ENCODE measurements at places on chromosomes 2 and 18.

DNA sequence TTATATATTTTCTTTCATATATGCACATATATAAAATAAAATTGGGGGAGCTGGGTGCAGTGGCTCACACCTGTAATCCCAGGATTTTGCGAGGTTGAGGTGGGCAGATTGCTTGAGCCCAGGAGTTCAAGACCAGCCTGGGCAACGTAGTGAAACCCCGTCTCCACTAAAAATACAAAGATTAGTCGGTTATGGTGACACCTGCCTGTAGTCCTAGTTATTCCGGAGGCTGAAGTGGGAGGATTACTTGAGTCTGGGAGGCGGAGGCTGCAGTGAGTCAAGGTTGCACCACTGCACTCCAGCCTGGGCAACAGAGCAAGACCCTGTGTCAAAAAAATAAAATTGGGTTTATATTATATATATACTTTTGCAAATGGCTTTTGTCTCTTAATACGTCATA is 39.6 kb upstream of the TFCP2L1 start:
- DNase-seq: no peak

DNA sequence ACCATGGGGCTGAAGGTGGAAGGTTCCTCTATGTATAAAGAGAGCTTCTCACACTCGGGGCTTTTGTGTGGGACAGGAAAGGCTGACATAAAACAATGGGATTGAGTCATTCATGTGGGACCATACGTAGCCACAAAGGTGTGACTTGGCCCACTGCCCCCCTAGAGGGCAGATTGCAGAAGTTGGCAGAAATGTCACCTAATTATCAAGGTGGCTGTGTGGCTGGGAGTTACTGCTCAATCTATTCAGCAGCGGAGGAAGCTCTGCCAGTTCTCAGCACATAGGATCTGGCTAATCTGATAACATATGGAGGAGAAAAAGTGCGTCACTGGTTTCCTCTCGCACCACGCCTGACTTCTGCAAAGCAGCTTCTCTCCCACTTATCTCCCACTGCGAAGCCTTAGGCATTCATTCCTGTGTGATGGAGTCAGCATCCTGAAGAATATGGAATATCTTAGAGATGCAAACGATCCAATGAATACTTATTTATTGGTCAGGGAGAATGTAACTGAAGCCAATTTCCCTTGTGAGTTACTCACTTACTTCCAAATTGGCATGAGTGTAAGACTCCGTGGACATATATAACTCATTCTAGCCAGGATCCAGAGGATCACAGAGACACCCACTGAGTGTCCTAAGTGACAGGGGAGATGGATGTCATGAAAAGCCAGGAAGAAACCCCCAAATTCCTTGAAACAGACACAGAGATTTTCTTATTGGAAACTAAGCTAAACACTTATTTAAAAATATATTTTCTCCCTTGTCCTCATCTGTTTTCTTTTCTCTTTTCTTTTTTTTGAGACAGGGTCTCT is 344.8 kb downstream of the TGIF1 start:
- no peak for DNase-seq

GRCh38 chr2:64946769-64947247 is 42.4 kb upstream of the SLC1A4 start:
- no peak for DNase-seq

GRCh38 chr2:8416001-8416571 is 265.8 kb upstream of the ID2 start:
- DNase-seq: no peak

- no peak for DNase-seq
Observed at GRCh38 chr2:159617646-159618045, 1.3 kb upstream of the BAZ2B start.

DNA sequence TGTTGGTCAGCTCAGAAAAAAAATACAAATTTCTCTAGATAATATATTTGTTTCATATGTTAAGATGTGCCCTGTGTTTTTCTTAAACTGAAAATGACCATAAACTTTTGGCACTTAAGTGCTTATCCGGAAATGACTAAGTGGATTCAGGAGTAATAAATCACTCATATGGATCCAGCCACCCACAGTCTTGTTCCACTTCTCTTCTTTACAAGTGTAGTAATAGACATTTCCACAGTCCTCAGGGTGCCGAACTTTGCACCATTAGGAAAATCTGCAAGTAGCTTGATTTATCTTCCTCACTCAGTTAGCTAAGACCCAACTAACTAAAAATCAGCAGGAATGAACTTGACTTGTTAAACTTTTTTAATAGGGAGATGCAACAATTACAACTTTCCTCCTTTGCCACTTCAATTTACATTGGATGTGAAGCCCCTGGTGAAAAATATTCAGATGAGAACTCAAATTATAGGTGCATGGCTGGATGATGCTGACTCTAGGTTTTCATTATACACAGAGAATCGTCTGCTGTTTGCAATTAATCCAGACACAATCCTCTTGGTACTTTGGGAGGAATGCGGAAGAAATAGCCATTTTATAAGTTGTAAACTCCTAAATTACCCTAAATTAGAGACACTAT is 322.5 kb downstream of the ARHGAP15 start:
- no peak for DNase-seq

All from adrenal gland (tissue), 19 donors.